Activated naive CD4-positive, alpha-beta T cell treated with Interleukin-2 at 50 U/mL for 16 hours (primary cell): ENCODE measurements at places on chromosomes 11 and 22.

GRCh38 chr11:118151431-118151830 is 1.2 kb downstream of the SCN4B start:
- no peak for DNase-seq

DNA sequence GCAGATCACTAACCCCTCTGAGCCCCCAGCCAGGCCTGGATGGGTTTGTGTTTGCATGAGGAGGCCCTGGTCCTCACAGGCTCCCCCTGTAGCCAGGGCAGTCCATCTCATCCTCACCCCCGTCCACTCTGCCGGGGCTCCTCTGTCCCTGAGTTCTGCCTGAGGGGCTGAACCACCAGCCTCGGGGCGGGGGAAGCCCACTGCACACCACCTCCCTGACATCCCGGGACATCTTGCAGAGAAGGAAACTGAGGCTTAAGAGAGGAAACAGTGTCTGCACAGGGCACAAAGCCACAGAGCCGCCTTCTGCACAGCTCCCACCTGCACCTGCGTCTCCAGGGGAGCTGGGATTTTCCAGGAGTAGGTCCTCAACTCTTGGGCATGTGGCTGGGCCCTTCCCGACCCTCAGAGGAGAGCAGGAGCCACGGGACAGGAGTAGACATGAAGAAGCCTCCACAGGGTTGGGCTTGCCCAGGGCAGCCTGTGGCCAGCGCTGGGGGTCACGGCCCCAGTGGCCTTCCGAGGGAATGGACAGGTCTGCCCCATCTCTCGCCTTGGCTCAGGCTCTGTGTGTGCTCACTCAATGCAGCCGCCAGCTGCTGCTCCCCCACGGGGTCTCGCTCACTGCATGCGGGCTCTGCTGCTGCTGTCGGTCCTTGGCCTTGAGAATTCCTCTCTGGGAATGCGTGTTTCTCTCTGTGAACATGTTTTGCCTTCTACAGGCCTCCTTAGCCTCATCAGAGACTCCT is 45.4 kb upstream of the CCDC188 start:
- DNase-seq: no peak

GRCh38 chr11:69569306-69570200 is 71.4 kb upstream of the CCND1 start:
- no peak for DNase-seq

DNA sequence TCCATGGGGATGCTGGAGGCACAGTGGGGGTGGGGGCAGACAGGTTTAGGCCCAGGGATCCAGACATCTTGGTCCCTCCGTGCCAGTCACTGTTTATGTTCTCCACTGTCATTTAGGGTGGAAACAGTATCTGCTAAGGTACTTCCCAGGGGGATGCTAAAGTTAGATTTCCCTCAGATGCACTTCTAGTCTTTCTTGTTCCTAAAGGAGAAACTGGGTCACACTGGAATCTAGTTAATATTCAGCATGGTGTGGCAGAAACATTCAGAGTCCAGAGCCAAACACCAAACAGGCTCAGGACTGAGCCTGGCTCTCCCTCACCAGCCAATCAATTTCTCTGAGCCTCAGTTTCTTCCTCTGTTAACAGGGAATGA is 83.4 kb upstream of the PLET1 start:
- no peak for DNase-seq

DNA sequence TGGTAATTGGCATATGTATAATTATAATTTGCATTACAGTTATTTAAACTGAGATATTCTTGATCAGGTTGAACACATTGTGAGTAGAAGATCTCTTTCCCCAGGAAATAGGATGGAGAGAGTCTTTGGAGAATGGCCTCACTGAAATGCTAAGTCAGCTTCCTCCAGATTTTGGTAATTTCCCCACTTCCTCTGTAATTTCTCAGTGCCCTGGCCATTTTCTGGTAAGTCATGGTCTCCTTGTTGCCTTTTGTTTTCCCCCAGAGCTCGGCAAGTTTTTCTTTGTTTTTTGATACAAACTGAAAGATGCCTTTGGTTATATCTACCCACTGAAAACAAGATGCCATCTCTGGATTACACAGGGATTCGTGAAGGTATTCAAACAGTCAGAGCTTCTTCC is 12.8 kb upstream of the FBXO3 start:
- DNase-seq: no peak

- DNase-seq: no peak
Measured at GRCh38 chr11:113906038-113906437, 1.4 kb downstream of the HTR3B start.

DNA sequence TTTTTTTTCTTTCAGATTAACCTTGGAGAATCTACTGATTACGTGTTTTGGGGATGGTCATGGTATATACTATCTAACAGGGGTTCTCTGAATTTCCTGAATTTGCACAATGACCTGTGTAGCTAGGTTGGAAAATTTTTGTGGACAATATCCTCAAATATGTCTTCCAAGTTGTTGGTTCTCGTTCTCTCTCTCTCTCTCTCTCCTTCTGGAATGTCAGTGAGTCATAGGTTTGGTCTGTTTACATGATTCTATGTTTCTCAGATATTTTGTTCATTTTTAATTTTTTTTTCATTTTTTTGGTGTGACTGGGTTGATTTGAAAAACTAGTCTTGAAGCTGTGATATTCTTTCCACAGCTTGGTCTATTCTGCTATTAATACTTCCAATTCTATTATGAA is 604.0 kb upstream of the ANO3 start:
- DNase-seq: no peak

DNA sequence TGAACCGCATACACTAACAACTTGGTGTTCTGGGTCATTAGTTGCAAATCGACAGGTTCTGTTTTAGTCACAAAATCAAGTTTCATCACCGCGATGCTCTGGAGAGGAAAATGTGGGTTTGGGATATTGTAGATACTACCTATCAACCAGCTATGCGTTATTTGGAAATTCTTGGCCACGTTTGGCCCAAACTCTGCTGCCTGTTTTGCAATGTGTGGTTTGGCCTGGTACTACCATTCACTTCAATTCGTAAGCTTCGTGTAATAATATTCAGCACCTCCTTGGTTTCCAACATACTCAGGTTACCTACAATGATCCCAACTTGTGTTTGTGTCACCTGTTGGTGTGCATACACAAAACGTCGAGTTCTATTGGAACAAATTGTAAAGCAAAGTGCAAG is 16.2 kb upstream of the ACER3 start:
- no peak for DNase-seq

DNA sequence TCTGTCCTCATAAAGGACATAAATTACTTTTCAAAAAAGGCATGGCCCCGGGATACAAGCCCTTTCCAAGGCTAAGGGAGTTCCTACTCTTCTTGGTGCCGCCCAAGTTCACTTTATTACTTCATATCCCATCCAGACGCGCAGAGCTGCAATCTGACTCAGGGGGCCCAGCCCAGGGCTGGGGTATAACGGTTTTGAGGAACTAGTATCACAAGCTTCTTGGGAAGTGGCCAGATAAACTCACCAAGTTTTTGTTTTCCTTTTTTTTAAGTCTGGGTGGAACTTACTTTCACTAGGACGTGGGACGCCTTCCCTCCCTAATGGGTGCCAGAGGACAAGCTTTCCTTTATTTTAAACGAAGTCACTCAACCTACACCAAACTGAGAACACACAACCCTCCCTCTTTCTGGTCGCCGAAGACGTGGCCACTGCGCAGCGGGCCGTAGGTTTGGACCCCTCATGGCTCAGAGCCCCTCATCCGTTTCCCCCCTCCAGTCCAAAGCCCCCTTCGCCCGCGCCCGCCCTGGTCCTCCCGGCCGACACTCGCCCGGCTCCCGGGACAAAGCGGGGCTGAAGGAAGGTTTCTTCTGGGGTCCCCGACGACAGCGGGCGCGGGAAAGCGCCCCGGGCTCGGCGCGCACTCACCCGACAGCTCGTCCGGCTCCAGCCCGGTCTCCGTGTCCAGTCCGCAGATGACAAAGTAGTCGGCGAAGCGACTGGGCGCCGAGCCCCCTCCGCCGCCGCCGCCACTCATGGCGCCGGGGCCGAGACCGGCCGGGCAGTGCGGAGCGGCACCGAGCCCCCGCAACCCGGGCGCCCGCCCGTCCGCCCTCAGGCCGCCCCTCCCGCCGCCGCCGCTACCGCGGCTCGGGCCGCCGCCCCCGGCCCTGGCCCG is 587 bp downstream of the DENND5A start:
- peak; percentile 43 for DNase-seq

DNA sequence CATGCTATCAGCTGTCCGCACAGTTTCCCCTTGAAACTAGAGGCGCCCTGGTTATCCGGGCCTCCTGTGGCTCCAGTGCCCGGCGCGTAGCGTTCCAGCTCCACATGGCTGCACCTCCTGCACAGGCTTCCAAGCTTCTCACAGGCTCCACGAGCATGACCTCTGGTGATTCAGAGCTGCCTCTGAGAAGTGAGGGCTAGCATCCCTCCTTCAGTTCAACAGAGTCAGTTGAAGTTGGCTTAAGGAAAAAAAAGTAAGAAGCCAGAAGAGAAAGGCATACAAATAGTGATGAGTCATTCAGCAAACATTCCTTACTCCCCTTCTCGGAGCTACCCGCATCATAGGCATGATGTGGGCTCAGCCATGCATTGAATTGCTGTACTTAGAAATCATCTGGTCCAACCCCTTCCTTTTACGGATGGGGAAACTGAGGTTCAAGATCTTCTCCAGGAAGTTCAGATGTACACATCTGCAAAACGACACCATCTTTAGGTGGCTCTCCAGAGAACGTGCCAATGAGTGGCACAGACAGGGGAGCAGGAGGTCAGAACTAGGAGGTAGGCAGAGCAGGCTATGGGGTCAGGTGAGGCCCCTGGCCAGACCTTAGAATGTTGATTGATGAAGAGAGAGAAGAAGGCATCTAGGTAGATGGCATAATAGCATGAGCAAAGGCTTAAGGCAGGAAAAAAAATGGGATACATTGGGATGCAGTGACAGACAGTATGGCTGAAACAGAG is 216.3 kb upstream of the TBCEL start:
- no peak for DNase-seq

DNA sequence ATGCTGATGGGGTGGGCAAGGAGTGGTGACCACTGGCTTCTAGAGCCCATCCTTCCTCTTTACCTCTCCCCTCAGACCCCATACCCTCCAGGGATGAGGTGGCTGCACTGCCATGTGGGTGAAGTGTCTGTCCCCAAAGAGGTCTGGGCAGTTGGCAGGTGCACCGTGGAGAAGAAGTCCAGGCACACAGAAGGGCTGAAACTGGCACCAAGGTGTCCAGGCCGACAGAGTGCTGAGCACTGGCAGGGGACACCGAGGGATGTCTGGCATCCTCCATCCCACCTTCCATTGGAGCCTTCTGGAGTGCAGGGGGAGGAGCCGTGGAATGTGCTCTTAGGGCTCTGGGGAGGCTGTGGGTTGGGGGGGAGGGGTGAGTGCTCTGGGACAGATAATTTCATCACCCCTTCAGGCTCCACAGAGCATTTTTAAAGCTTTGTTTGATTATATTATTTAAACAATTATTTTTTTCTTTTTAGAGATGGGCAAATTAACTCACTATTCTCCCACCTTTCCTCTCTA is 37.9 kb downstream of the PKNOX2 start:
- DNase-seq: no peak

DNA sequence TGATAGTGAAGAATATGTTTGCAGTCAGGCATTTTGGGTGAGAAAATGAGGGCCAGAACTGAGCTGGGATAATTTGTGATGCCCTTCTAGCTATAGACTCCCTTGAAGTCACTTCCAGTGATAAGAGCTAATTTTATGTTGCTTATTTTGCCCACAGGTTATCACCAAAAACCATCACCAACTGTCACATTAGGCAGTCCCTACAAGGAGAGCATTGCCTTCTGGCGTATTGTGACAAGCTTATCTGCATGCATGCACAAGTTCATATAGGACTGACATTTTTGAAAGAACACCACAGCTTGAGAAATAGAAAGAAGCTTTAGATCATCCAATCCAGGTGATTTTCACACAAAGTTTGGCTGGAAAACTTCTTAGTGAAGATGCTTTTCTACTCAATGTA is 735.3 kb upstream of the RAG2 start:
- DNase-seq: no peak

DNA sequence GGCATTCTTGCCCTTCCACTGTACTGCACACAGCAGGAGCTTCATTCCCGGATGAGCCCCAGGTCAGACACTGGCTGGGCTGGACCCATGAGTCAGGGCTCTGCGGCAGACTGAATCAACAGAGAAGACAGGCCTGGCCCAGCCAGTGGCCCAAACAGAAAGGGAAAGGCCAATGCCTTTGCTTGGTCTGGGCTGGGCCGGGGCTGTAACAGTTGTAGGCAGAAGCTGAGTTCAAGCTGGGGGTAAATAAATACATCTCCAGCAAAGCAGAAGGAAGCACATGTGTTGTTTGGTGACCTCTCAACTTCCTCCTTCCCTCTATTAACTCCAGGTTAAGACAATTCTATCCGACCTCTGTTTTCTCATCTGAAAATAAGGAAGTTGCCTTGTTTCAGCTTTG is 1.8 kb upstream of the SMIM35 start:
- DNase-seq: no peak

DNA sequence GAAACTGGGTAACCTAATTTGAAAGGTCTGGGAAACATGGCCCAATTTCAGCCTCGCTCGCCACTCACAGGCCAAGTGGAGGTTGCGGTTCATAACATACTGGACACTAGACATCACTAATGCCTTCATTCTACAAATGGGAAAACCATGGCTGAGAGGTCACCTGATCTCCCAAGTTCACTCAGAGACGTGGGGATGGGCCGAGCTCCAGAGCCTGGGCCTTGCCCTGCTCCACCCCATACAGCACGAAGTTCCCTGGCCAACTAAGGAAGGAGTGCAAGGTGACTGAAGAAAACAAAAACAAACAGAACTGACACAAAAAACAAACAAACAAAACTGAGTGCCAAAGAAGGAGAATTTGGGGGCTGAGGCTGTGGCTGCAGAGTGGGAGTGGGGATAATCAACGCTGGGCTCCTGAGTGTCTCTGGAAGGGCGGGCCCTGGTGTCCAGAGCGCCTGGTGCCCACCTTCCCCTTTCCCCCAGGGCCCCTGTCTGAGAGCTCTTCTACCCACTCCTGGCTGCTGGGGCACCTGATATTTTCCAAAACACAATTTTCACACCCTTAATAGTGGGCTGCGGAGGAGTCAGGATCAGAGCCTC is 46.5 kb upstream of the ADA2 start:
- no peak for DNase-seq

GRCh38 chr11:44595964-44596381 is 30.5 kb downstream of the CD82 start:
- no peak for DNase-seq

DNA sequence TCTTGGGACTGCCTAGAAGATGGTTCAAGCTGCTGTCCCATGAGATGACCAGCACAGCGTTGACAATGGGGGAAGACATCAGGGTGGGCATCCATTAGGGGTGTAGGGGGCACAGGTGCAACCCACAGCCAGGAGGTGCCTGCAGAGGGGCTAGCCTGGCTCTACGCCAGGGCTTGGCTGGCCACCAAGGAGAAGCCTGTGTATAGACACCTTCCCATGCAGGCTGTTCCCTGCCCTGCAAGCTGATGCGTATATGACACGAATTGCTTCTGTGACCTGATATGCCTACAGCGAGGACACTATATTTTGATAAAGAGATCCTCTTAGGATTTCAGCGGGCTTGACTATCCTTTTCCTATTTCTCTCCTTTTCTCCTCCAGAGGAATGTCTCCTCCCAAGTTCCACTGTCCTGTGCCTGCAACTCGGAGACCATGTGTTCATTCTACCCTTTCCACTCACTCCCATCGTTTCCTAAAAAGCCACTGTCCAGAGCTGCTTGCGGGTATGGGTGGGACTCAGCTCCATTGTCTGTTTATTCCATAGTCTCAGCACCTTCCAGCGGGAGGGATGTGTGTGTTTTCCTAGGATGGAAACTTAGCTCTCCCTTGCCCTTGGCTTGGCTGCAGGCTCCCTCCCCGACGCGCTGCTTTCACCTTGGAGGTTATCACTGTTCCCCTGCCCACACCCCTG is 56.1 kb downstream of the ST14 start:
- DNase-seq: no peak
